Stimulated activated CD4-positive, alpha-beta T cell treated with anti-CD3 and anti-CD28 coated beads, Interleukin-1b, Interleukin-23, amount 100 ng/mL, for 4 hours (primary cell): ENCODE measurements at places on chromosomes 11 and 22.
A peak's percentile ranks its signal among the peaks of the same experiment; 100 is the strongest.

DNA sequence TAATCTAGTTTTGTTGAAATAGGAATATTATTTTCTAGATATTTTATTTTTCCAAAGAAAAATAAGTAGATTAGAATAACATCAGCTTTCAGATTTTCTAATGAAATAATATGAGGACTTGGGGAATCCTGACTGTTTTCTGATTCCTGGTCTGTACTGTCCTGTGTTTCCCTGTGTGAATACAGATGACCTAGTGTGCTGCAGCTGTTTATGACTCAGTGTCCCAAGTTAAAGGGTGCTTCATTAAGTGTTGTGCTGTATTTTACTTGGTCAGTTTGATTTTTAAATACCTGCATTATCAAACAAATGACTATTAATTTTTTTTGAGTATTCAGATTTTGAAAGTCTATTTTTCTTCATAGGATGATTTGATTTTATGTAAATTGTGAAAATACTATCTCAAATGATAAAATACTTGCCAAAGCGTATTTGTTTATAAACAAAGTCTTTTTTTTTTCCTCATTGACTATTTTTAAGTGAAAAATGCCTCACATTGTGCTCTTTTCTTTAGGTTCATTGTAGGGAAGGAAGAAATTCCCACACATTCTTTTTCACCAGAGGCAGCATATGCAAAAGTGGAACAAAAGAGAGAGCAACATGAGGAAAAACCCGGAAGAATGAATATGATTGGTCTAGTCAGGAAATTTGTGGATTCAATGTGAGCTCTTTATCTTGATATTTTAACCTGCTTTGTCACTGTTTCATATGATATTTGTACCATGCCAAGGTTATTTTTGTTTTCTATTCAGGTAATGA lies 264.2 kb downstream of the TMEM135 start:
- DNase-seq = no peak

GRCh38 chr22:46593211-46593681 lies 26.9 kb upstream of the GRAMD4 start:
- DNase-seq = no peak

GRCh38 chr22:42673898-42674401 lies 24.8 kb upstream of the CYB5R3 start:
- DNase-seq = no peak

DNA sequence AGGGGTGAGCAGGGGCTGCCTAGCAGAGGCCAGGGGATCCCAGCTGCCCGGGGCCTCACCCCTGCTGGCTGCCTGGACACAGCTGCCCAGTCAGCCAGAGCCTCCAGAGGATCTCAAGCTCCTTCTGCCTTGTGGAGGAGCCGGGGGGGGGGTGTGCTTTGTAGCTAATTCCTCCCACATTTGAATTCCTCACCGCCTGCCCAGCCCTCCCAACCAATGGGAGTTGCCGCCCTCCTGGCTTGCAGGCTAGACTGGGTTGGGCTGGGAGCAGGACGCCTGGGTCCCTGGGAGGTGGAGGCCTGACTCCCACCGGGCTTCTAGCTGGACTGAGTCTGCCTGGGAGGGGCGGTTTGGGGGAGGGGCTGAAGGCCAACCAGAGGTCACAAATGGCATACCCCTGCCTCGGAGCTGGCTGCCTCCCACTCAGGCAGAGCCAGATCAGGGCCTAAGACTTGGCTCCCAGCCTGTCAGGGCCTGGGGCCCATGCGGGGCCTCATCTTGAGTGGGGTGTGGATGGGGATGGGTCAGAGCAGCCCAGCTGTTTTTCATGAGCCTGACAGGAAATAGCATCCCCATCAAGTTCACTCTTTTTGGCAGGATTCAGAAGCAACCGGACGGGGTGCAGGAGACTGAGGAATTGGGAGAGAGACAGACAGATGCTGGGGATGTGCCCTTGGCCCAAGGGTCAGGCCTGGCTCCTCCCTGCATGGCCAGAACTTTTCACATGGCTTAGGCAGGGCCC lies 29.2 kb upstream of the PDE2A start:
- DNase-seq = no peak

- DNase-seq = no peak
Measured at GRCh38 chr22:45885941-45886395, 91.0 kb downstream of the WNT7B start.

DNA sequence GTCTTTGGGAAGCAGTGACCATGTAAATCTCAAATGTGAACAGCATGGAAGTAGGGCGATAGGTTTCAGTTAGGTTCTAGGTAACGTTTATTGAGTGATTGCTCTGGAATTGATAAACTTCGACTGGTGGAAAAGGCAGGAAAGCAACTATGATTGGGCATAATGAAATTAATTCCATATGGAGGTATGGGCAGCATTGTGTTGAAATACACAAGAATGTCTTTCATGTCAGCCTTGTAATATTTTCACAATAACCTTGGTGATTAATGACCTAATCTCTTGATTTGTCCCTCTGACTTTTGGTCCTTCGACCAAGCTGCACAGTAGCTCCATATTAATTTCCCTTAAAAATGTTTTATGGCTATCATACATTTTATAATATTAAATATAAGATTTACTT lies 2.8 kb downstream of the CEP57 start:
- no peak for DNase-seq

DNA sequence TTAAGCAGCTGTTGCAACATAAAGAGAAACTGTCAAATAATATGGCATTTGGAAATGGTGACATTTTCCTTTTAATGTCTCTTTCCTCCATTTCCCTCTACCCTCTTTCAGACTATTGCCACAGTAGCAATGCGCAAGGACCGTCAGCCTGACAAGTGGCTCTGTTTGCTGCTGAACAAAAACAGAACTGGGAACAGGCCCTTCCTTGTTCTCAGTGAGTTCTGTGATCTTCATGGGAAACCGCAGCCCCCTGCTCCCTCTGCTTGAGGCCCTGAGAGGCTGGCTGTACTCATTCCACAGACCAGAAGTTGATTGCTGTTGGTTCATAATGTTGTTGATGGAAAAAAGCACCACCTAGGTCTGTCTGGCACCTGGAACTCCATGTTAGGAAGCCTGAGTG lies 559.7 kb downstream of the OPCML start:
- DNase-seq = no peak

GRCh38 chr22:48372390-48372789 lies 1455.3 kb downstream of the BRD1 start:
- DNase-seq = no peak

GRCh38 chr11:11476499-11476898 lies 123.4 kb upstream of the CSNK2A3 start:
- no peak for DNase-seq

- DNase-seq = no peak
Measured at GRCh38 chr11:8252388-8252787, 11.3 kb downstream of the LMO1 start.

- DNase-seq = peak; percentile 22
Measured at GRCh38 chr22:40922484-40923303, 28.5 kb upstream of the RBX1 start.

DNA sequence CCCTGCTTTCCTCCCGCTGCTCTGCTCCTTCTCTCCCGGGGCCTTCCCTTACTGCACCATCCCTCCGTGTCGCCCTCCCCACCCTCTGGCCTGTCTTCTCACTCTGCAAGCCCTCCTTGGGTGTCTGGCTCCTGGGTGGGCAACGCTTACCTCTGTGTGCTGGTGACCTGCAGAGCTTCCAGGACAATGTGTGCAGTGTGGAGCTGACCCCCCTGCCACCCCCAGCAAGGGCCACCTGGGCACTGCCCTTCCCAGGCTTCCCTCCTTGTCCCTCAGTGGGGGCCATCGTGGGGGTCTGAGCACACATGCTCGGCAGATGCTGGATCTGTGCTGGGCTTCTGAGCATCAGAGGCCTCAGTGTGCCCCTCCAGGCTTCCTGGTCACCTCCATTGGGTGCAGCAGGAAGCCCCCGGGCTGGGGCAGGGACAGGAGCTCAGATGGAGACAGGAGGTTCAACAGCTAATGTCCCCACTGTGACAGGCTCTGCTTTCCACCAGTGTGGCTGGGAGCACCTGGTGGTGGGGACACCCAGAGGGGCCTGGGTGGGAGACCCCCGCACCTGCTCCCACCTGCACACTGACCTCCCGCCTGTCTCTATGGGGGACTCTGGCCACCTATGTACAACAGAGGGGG lies 7.8 kb upstream of the BRSK2 start:
- DNase-seq = no peak

DNA sequence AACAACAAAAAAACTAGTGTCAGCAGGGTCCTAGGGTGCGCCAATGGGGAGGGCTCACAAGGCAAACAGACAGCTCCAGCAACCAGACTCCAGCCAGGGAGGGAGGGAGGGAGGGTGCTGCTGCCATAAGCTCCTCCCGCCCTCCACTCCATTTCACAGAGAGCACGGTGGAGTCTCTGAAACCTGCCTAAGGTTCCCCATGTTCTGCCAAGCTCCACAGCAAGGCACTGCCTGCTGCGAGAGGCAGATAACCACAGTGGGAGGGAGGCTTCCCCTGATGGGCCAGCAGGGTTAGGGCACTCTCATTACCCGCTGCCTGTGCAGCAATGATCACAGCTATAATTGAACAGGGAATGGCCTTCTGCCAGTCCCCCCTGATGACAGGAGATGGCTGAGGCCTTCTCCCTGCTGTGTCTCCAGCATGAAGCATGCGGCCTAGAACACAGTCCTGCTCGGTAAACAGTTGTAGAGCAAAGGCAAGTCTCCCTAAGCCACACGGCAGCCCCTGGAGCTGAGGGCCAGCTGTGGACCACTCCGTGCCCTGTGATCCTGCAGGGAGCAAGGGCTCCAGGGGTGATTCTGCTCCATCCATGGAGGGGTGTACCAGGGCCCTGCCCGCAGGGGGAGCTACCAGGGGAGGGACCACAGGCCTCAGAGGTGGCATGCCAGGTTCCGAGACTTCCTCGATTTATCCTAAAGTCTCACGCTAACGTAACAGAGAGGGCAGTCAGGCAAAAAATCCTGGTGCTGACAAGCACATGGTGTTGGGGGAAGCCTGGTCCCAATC lies 42.9 kb downstream of the PC start:
- no peak for DNase-seq

GRCh38 chr11:85710917-85711316 lies 24.9 kb upstream of the CCDC89 start:
- DNase-seq = no peak

- DNase-seq = no peak
Measured at GRCh38 chr11:100963375-100963774, 166.2 kb downstream of the PGR start.

DNA sequence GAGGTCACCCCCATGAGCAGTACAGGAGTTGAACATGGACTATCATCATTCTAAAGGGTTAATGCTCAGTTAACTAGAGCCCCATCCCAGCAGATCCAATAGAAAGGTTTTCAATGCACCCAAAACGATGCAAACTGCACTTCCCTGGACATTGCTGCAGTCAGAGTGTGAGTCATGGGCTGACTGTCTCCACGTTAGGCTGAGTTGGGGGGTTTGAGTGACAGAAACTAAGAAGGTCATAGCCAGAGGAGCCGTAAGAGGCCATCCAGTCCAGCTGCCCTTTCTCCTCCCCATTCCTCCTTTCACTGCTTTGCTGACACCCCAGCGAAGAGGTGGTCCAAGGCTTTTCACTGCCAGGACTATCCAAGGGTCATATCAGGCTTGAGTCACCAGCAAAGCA lies 10.5 kb upstream of the OR2AT4 start:
- no peak for DNase-seq

GRCh38 chr11:6717426-6717825 lies 34.3 kb upstream of the MRPL17 start:
- DNase-seq = no peak

- peak; percentile 38 for DNase-seq
Measured at GRCh38 chr11:62664405-62665074, 470 bp downstream of the C11orf98 start.

DNA sequence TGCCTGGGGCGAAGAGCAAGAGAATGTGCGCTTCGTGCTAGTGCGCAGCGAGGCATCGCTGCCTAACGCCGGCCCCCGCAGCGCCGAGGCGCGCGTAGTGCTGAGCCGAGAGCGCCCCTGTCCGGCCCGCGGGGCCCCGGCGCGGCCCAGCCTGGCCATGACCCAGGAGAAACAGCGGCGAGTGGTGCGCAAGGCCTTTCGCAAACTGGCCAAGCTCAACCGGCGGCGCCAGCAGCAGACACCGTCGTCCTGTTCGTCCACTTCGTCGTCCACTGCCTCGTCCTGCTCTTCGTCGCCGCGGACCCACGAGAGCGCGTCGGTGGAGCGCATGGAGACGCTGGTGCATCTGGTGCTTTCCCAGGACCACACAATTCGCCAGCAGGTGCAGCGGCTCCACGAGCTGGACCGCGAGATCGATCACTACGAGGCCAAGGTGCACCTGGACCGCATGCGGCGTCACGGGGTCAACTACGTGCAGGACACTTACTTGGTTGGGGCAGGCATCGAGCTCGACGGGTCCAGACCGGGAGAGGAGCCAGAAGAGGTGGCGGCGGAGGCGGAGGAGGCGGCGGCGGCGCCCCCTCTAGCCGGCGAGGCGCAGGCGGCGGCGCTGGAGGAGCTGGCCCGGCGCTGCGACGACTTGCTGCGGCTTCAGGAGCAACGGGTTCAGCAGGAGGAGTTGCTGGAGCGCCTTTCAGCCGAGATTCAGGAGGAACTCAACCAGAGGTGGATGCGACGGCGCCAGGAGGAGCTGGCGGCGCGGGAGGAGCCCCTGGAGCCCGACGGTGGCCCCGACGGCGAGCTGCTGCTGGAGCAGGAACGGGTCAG lies 1.0 kb downstream of the RASSF10 start:
- DNase-seq = no peak

DNA sequence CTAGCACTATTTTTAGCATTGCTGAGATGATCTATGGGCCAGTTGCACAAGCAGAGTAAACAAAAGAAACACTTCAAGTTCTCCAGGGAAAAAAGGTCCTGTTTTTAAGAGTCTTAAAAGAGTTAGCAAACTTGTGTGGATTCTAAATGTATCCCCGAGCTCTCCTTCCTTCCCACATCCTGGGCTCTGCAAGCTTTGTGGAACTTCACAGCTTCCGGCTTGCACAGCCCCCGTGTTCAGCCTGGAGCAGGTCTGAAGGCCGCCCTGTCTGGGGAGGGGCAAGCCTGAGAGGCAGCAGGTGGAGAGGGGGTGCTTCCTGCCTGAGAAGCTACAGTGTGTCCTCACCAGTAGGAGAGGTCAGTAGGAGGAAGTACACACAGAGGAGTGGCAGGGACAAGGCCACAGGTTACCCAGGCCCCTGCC lies 35.1 kb upstream of the SUSD2 start:
- DNase-seq = no peak

DNA sequence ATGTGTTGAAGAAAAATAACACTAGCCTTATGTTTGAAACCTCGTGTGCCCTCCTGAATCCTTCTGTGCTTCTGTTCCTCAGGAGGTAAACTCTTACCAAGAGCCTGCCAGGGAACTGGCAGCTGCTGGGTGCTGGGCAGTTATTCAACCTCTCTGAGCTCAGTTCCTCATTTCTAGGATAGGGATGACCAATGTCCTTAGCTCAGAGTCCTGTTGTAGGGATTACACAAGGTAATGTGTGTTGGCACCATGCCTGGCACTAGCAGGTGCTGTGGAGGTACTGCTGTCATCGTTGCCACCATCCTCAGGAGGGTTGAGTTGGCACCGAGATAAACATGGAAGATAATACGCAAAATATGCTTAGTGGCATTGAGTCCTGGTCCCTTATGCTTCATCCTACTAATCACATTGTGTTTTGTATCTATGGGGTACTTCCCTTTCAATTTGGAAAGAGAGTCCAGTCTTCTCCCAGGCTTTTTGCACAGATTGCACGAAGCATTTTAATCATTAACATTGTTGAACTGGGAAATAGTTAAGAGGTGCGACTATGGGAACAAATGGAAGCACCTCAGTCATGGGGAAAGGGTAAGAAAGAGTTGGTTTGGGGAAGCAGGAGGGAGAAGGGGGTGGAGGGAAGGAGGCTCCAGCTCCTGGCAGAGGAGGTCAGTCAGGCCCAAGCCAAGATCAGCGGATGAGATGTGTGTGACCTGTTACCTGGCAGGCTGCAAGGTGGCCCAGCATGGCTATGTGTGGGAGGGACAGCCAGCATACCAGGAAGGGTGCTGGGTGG lies 56.7 kb downstream of the CABIN1 start:
- DNase-seq = no peak
